ENCODE measurements at places on chromosomes 7 and 10.

GRCh38 chr7:45048748-45049147, 40.0 kb downstream of the NACAD start:
- no peak for DNase-seq

- DNase-seq, result no peak
Observed at GRCh38 chr7:138843632-138844580, 45.9 kb upstream of the ATP6V0A4 start.

DNA sequence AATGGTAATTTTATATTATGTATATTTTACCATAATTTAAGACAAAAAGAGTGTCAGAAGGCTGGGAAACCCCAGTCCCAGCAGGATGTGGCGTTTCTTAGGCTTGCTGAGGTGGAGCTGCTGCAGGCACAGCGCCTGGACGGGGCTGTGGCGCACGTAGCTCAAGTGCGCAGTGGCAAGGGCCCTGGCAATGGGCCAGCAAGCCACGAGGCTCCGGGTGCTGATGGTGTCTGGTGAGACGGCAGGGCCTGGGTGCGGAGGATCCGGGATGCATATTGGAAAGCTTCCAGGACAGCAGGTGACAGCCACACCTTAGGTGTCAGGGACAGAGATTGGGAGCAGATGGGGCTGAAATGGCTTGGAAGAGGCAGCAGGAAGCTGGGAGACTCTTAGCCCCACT, 37.2 kb downstream of the CLEC2L start:
- DNase-seq, result no peak

GRCh38 chr7:2980401-2981102, 63.1 kb downstream of the CARD11 start:
- DNase-seq, result no peak

- DNase-seq, result no peak
Observed at GRCh38 chr10:70268376-70268775, 15.4 kb downstream of the NPFFR1 start.

DNA sequence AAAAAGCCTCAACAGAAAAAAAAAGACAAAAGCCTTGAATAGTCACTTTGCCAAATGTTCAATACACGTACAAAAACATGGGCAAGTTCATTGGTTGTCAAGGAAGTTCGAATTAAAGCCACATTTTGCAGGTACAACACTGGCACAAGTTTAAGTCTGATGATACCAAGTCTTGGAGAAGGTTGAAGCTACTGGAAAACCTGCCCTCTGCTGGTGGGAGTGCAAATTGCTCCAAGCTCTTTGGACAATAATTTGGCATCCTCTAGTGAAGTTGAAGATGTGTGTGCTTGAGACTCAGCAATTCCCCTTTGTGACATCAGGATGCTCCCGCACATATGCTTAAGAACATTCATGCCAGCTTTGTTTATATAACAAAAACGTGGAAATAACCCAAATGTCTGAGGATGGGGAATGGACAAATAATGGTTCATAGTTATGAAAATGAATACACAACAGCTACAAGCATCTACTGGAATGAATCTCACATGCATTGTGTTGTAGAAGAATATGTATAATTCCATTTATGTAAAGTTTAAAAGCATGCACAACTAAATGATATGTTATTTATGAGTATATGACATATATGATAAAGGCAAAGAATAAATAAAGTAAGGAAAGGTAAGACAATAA, 120.0 kb upstream of the PLPP4 start:
- DNase-seq, result no peak

DNA sequence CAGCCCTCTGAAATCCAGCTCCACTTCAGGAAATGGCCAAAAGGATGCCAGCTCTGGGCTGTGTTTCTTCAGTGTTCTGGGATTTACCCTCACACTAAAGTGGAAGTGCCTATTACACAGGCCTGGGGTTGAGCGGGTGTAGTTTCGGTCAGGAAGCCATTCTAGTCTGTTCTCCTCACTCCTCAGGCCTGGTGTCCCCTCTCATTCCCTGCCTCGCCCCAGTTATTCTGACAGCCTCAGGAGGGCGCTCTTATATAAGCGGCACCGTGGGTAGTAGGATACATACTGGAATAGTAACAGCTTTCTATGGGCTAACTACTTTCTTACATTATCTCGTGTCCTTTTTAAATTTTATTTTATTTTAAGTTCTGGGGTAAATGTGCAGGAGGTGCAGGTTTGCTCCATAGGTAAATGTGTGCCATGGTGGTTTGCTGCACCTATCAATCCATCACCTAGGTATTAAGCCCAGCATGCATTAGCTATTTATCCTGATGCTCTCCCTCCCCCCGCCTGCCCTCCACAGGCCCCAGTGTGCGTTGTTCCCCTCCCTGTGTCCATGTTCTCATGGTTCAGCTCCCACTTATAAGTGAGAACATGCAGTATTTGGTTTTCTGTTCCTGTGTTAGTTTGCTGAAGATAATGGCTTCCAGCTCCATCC, 12.2 kb upstream of the LGI1 start:
- DNase-seq, result no peak

DNA sequence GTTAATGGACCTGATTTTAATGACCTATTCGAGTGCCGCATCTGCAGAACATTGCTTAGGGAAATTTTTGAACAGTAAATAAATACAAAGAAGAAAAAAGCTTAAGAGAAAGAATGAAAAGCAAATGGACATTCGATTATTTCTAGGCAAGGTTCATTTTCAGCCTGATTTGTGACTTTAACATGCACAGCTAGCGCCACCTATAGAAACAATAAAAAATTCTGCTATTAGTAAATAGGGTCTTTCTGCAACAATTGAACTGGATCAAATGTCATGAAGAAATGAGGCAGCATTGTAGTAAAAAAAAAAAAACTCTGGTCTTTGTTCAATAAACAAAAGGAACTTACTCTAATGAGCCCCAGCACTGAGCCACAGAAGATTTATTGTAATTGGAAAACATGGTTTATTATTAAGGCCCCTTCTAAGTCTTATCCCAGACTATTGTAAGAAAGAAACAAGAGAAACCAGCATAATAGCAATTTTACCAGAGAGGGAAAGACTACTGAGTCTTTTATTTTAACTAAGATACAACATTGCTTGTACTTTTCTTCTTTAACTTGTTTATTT, 41.4 kb upstream of the GHITM start:
- no peak for DNase-seq

DNA sequence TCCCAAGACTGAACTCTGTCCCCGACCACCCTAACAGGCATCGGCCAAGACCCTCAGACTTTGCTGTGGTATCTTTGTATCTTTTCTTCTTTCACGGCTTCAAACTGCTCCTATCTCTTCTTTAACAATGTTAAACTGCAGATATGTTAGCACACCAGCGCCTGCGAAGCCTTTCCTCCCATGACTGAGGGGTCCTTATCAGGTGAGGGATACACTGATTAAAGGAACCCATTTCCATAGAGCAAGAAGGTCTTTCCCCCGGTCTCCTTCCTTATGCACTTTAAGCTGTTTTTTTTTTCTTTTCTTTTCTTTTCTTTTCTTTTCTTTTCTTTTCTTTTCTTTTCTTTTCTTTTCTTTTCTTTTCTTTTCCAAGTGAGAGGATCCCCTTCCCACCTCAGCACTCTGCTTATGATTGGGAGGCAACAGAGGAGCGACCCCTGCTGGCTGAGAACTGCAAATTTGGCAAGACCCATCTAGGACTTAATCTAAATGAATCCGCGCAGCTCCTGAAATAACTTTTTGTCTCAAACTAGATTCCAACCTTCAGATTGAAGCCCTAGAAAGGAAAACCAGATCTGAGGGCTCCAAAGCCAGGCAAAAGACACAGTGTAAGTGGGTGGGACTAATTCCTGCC, 109.9 kb downstream of the ITGB8 start:
- peak; percentile 10 for DNase-seq

GRCh38 chr7:159099711-159100231, 44.9 kb downstream of the VIPR2 start:
- no peak for DNase-seq

- DNase-seq, result no peak
Observed at GRCh38 chr7:150923196-150923595, 54.9 kb downstream of the KCNH2 start.

- DNase-seq, result no peak
Observed at GRCh38 chr7:31056775-31057346, 4.8 kb downstream of the ADCYAP1R1 start.

DNA sequence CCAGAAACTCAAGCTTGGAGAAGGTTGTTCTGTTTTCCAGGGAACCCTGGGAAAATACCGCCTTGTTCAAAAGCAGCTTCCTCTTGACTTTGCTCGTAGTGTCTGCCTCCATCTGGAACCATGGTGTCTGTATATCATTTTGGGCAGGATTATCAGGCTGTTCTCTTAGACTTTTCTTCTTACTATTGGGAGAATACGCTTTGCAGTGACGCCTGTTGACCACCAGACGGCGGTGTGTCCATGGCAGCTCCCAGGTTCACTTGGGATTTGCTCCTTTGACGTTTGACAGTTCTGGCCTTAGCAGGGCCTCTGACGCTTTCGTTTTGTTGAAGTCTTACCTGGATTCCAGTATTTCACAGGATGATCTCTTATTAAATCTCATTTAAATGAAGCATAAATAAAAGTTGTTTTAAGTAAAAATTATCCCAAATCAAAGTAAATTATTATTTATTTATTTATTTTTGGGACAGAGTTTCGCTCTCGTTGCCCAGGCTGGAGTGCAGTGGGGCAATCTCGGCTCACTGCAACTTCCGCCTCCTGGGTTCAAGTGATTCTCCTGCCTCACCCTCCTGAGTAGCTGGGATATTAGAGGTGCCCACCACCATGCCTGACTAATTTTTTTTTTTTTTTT, 41.8 kb upstream of the GJD4 start:
- no peak for DNase-seq

- peak; percentile 72 for DNase-seq
Observed at GRCh38 chr7:39465055-39465929, 100.9 kb upstream of the YAE1 start.

DNA sequence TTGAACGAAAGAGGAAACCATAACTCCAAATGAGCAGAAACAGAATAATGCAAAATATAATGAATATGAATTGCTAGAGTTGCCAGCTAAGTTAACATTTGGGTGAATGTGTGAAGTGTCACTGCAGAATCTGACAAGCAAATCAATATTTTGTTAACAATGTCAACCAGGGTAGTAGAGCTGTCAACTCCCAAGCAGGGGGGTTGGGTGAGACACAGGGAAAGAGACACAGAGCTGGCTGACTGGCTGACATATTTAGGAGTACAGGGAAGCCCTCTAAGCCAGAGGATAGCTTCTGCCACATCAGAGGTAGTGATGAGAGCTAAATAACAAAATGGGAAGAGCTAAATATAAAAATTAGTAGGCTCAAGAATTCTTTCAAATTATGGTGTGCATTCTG, 393.1 kb upstream of the KCND2 start:
- no peak for DNase-seq

DNA sequence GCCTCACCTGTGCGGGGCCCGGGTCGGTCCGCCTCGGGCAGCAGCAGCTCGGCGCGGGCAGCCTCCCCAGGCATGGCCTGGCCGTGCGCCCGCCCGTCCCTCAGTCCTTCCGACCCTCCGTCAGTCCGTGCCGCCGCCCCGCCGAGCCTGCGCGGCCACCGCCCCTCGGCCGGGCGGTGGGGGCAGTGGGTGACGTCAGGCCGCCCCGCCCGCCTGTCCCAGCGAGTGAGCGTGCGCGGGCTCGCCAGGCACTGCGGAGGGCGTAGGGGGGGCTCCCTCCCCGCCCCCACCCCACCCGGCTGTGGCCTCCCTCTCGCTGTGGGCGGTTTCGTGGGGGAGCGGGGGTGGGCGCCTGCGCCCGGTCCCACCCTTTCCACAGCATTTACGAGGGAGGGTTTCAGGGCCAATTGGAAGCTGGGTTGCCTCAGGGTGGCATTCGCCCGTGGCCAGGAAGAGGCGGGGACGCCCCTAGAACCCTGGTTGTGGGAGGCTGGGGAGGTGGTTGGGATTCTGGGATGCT, at the start of gene NACAD:
Gene NACAD (minus strand): TSS at position 149 of the 520 bp plus-strand sequence. CDS start 75 bp downstream, at position 74.
- no peak for DNase-seq

GRCh38 chr7:112965506-112965905, 121.1 kb downstream of the GPR85 start:
- DNase-seq, result no peak

GRCh38 chr7:108077709-108078108, 52.5 kb downstream of the LAMB4 start:
- no peak for DNase-seq

- DNase-seq, result no peak
Observed at GRCh38 chr7:97090761-97091353, 26.6 kb upstream of the SDHAF3 start.

GRCh38 chr7:434891-435629, 84.6 kb downstream of the PDGFA start:
- no peak for DNase-seq

DNA sequence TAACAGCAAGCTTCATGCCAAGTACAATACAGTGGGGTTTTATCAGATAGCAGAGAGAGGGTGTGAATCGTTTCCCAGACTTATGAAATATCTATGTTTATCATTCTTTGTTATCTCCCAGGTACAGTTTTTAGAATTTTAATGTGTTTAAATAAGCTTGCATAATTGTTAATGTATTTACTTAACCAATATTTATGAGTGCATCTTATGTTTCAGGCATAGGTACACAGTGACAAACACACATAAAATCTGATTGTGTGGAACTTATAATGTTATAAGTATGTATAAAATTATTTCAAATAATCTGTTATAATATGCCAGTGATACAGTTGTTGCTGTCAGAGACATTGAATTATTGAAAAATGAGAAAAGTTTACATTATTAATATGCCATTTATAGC, 1011.4 kb upstream of the C7orf33 start:
- no peak for DNase-seq

DNA sequence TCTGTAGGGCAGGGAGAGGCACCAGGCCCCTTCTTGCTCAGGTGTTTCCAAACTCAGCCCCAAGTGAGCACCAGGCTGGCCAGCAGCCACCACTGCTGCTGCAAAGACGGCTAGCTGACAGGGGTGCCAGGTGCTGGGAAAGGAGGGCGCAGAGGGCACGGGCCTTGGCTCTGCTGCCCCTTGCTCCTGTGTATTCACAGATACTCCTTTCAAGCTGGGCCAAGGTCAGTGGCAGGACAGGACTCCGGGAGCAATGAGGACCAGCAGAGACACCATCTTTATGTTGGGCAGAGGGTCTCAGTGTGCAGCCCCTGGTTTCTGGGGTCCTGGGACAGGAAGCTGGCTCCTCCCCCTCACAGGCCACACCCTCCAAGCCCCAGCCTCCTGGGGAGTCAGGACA, 110.1 kb downstream of the SMURF1 start:
- DNase-seq, result no peak

- no peak for DNase-seq
Observed at GRCh38 chr7:47401611-47402570, 180.0 kb downstream of the TNS3 start.

- DNase-seq, result no peak
Observed at GRCh38 chr10:5736591-5736990, 52.0 kb downstream of the TASOR2 start.

GRCh38 chr7:14144538-14144937, 155.1 kb upstream of the ETV1 start:
- DNase-seq, result no peak
